ENCODE measurements at places on chromosomes 6 and 20.

DNA sequence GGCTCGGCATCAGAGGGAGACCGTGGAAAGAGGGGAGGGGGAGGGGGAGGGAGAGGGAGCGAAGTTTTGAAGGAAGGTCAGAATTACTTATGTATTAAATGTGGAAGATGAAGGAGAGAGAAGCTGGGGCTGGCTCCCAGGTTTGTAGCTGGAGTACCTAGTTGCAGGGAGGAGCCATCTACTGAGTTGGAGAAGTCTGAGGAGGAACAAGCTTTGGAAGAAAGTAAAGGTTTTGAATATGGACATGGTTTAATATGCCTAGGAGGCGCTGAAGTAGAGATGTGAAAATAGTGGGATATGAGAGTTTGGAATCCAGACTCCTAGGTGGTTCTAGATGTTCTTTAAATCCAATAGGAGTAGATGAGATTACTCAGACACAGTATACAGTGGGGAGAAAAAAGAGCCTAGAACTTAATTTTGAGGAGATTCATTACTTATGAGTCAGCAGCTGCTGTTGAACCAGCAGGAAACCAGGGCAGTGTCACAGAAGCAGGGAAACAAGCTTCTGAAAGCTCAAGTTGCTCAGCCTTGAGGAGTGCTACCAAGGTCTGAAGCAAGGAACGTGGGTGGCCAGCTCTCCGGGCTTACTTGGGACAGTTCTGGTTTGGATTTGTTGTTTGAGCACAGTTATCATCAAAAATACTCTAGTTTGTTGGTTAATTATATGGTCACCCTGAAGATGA, 149.3 kb downstream of the UTRN start:
- DNase-seq, result no peak

- no peak for DNase-seq
Measured at GRCh38 chr6:18076231-18076630, 46.2 kb downstream of the NHLRC1 start.

DNA sequence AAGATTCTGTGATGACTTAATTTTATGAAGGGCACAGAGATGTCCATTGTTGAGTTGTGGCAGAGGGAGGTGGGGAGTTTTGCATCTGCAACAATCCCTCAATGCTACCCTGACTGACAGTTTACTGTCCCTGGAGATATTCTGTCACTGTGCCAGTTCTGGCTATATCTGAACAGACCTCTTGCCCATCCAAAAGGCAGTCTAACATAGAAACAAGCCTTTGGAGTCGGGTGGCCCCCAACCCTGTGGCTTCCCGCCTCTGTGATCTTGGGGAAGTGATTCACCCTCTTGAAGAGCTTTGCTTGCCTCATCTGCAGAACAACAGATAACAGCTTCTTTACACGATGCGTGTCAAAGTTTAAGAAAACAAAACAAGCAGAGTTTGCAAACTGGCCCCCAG, 3.8 kb upstream of the E2F1 start:
- peak; percentile 26 for DNase-seq

GRCh38 chr20:51635680-51636079, 93.2 kb upstream of the NFATC2 start:
- no peak for DNase-seq

DNA sequence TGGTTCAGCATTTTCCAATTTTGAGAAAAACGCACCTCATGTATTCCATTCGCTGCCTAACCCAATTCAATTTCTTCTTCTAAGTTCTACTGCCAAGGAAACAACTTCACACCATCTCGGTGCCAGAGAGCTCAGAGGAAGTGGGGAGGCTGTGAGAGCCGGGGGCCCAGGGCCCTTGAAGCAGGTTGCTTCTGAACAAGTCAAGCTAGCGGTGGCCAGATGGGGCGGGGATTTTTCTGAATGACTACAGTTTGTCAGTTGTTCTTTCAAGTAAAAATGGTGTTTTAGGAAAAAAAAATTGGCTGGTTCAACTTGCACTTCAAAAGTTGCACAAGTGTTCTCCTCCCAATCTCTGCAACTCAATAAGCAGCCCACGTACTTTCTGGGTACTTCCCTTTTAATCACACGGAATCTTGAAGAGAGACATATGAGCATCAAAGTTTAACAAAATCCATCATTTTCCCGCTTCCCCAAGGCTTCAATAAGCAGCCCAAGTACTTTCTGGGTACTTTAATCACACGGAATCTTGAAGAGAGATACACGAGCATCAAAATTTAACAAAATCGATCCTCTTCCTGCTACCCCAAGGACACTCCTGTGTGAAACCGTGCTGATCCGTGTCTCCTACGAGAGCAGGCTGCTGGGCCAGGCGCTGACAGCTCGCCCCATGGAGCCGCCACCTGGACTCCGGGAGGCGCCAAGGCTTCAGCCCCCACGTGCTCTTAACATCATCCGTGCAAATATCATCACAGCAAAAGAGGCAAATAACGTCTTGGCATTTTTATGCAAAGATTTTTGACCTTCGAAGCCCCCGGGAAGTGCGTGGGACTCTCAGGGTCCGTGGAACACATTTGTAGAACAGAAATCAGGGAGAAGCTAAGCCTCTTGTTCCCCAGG, 186.7 kb upstream of the PDE10A start:
- DNase-seq, result no peak

DNA sequence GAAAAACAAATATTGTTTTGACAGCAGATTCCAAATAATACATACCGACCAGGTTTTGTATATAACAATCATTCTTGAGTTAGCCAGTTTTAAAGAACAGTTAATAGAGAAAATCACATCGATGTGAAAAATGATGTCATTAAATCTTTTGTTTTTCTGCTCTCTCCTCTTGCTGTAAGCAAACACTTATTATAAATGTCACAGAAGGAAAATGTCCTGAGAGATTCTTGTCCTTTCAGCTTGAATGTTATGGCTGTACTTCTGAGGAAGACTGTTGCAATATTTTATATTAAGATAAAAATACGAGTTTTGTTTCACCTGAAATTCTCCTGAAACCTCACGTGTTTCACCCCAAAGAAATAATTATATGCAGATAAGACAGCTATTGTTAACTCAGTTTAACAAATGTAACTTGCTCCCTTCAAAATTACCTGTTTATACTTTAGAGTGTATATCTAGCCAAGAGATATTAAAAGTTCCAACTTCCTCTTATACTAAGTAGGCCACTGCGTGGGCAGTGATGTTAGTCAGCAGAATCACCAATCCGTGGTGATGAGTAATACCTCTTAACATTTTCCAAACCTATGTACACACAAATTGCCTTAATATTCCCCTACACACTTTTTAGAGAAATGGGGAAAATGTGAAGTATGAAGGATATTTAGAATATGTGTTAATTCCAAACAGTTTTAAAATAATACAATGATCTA, 1111.4 kb upstream of the CITED2 start:
- peak; percentile 80 for DNase-seq

- no peak for DNase-seq
Measured at GRCh38 chr6:137290601-137291261, 71.5 kb upstream of the IFNGR1 start.

DNA sequence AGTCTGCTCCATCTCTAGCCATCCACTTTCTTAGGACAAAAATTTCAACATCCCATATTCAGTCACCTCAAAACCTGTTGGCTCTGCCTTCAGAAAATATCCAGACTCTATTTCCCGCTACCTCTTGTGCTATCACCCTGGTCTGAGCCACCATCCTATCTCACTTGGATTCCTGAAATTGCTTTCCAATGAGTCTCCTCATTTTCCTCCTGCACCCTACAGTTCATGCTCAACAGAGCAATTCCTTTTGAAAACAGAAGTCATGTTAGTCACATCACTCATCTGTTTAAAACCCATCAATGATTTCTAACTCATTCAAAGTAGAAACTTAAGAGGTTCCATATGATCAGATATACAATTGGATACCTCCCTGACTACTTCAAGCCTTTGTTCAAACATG, 229.9 kb downstream of the ADGRG6 start:
- DNase-seq, result peak; percentile 10

GRCh38 chr6:44630125-44631028, 242.9 kb downstream of the CDC5L start:
- DNase-seq, result no peak

DNA sequence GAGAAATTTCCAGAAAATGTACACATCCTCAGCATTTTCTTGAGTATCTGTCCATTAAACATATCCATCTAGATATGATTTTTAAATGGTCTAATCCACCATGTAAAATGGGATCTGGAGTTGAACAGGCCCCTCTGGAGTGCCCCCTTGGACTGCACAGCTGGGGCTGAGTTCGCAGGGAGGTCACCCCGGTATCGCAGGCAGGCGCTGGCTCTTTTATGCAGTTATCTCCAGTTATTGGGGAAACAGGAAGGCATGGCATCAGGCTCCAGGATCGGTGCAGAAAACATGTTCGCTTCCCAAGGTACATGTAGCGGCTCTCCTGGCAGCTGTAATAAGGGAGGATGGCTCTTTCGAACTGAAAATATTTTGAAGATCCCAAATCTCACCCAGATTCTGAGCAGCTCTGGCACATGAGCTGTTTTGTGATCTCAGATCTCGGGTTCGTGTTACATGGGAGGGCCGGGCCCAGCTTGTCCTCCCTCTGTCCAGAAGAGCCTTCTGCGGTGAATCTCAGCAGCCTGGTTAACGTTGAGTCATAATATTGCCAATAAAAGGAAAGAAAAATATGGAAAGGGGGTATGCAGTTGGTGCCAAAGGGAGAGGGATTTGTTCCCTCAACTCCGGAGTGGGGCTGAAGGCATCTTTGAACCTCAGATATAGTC, 167.7 kb downstream of the EYA2 start:
- DNase-seq, result no peak

DNA sequence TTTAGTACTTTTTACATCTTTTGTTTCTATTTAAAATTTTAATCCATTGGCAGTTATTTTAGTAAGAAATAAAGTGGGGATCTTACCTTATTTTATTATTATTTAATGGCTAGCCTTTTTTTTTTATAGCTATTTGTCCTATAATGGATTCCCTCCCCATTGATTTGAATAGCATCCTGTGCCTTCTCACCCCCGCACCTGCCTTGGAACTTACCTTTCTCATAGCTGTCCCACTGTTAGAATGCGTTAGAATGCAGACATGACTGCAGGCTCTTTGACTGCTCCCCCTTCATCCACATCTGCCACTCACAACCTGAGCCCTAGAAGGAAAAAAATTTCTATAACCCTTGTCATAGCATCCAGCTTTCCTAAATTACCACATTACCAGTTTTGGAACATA, 9.1 kb downstream of the PKIB start:
- DNase-seq, result no peak

- no peak for DNase-seq
Measured at GRCh38 chr20:17620371-17621228, 50.7 kb downstream of the DSTN start.

GRCh38 chr6:25404693-25405169, 125.6 kb downstream of the CARMIL1 start:
- DNase-seq, result no peak

- DNase-seq, result no peak
Measured at GRCh38 chr6:13504611-13505344, 17.4 kb upstream of the GFOD1 start.

GRCh38 chr6:139996253-139996834, 621.9 kb upstream of the CITED2 start:
- DNase-seq, result no peak

DNA sequence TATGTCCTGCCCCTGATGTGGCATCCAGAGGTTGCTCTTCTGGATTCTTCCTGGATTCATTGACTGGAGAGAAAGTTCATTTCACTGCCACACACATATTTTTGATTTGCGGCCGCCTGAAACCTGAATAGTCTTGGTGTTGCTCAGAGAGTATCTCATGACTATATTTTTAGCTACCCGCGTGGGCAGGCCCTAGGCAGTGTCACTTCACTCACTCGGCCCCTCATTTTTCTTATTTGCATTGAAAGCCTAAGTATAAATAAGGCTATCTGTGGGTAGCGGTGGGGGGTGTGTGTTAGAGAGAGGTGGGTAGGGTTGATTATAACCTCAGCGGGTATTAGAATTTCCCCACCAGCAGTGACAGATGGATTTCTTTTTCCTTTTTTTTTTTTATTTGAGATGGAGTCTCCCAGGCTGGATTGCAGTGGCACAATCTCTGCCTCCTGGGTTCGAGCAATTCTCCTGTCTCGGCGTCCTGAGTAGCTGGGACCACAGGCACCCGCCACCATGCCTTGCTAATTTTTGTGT, 113.5 kb downstream of the JARID2 start:
- no peak for DNase-seq

GRCh38 chr6:79277109-79277508, 42.6 kb upstream of the HMGN3 start:
- peak; percentile 48 for DNase-seq

GRCh38 chr6:37048851-37049757, 43.6 kb downstream of the FGD2 start:
- peak; percentile 61 for DNase-seq

GRCh38 chr6:82624251-82624650, 260.6 kb downstream of the TPBG start:
- no peak for DNase-seq

GRCh38 chr20:13418263-13419229, 197.5 kb downstream of the ISM1 start:
- DNase-seq, result no peak

DNA sequence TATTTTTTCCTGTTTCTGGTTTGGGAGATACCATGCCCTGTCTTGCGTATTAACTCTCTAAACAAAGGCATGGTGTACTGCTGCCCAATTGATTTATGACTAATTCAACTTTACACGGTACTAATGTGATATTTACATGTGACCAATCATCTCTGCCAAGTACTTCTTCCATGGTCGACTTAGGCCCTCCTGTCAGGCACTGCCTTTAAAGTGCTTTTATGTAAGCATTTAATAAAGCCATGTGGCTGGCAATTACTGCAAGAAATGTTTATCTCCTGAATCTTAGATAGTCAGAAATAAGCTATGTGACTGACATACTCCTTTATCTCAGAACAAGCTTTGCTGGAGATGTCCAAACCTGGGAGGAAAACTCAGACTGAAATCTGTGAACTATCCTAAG, 323.4 kb downstream of the BTBD3 start:
- no peak for DNase-seq

DNA sequence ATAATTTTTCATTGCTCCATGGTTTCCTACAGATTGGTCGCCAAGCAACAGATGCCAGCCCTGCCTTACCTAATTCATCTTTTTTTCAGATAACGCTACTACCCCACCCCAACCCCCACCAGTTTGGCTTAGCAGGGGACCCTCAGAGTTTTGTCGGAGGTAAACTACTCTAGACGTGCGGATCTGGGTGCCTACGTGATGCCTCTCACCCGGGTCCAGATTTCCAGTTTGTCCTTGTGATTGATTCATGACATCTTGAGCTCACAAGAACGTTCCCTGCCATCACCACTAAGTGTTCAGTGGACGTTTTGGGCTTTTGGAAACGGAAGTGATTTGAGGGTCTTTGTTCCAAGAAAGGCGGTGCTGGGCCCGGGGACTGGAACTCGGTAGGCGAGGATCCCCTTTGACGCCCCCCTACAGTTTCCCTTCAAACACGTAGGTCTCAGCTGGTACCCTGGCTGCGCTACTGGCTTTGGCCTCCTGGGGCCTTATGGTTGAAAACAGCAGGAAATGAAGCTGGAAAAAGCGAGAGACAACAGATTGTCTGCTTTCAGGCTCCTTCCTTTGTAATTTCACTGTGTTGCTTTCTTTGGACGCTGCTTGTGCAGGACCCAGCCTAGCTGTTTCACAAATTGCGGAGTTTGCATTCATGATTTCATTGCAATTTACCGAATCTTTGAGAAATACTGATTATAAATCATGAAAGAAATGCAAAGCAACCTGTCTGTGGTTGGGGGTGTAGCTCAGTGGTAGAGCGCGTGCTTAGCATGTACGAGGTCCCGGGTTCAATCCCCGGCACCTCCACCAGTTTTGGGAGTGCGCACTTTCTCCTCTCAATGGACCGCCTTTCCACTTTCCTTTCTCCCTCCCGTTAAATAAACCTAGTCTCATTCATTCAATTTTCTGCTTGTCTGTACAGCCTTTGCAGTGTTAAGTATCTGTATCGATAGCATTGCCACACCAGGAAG, 81.0 kb downstream of the GPX5 start:
- peak; percentile 81 for DNase-seq

- no peak for DNase-seq
Measured at GRCh38 chr20:31819083-31819784, at the start of gene MYLK2. TSS of gene MYLK2 (plus strand) at chr20:31819356. CDS start at chr20:31819581, 225 bp downstream.

All from HS-5 (cell line).